ENCODE measurements at places on chromosomes 3 and 15.
A peak's percentile ranks its signal among the peaks of the same experiment; 100 is the strongest.

GRCh38 chr3:21839592-21839991 lies 88.6 kb upstream of the ZNF385D start:
- no peak for DNase-seq

DNA sequence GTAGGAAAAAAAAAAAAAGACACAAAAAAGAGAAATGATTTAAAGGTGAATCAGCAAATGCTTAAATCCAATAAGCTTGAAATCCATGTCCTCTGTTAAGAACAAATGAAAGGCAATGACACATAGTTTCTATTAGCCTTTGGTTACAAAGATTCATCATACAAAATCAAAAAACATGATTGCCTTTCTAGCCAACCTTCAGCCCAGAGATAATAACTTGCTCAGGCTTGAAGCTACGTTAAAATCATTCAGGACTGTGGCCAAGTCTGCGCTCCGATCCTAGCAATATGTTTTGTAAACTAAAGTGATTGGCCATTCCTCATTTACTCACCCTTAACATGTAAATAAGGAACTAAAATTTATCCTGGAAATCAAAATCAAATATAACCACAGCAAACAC lies 556.7 kb downstream of the FGF12 start:
- no peak for DNase-seq

- DNase-seq: no peak
These were observed 70.9 kb downstream of the GMPS start for GRCh38 chr3:155941354-155941753.

DNA sequence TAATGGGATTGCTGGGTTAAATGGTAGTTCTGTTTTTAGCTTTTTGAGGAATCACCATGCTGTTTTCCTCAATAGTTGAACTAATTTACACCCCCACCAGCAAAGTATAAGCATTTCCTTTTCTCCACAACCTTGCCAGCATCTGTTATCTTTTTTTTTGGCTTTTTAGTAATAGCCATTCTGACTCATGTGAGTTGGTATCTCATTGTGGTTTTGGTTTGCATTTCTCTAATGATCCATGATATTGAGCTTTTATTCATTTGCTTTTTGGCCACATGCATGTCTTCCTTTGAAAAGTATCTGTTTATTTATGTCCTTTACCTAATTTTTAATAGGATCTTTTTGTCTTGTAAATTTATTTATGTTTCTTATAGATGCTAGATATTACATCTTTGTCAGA lies 288.2 kb downstream of the EPHA6 start:
- no peak for DNase-seq

- DNase-seq: peak; percentile 74
These were observed 99.2 kb upstream of the TRPM1 start for GRCh38 chr15:31200735-31201151.

DNA sequence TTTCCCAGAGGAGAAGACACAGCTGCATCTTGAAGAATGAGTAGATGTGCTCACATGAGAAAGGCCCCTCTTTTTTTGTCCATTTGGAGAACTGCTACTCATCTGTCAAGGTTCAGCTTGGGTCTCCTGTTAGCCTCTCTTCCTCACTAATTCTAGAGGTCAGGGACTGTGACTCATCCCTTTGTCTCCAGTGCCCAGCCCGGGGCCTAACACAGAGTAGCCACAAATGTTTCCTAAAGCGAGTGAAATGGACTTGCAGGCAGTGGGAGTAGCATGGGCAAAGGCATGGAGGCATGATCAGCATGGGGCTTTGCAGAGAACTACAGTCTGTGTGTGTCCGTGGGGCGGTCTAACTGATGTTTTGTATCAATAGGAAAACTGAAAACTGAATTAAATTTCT lies 33.9 kb upstream of the MRPS22 start:
- no peak for DNase-seq

GRCh38 chr15:27989838-27990237 lies 109.3 kb downstream of the OCA2 start:
- DNase-seq: no peak

- no peak for DNase-seq
These were observed 122.7 kb upstream of the MNS1 start for GRCh38 chr15:56587686-56588085.

GRCh38 chr15:85104584-85104983 lies 122.9 kb downstream of the PDE8A start:
- DNase-seq: no peak

- no peak for DNase-seq
These were observed 4.0 kb downstream of the DIPK2A start for GRCh38 chr3:143975554-143976152.

DNA sequence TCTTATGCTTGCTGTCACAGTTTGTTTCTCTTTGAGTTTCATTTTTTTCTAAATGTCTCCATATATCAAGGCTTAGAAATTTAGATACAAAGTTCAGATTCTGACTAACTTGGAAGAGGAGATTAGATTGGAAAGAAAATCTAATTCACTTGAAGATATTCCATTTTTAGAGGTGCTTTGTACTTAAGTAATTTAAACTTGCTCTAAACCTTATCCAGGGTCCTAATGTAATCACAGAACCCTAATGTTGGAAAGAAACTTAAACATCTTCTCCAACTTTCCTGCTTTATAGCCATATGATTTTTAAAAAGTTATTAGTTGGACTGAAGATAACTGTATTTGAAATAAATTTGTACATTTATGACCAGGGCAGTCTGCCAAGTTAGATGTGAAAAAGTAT lies 81.1 kb upstream of the ARHGEF3 start:
- DNase-seq: no peak

- DNase-seq: no peak
These were observed 303.6 kb downstream of the LSAMP start for GRCh38 chr3:116141724-116142123.

DNA sequence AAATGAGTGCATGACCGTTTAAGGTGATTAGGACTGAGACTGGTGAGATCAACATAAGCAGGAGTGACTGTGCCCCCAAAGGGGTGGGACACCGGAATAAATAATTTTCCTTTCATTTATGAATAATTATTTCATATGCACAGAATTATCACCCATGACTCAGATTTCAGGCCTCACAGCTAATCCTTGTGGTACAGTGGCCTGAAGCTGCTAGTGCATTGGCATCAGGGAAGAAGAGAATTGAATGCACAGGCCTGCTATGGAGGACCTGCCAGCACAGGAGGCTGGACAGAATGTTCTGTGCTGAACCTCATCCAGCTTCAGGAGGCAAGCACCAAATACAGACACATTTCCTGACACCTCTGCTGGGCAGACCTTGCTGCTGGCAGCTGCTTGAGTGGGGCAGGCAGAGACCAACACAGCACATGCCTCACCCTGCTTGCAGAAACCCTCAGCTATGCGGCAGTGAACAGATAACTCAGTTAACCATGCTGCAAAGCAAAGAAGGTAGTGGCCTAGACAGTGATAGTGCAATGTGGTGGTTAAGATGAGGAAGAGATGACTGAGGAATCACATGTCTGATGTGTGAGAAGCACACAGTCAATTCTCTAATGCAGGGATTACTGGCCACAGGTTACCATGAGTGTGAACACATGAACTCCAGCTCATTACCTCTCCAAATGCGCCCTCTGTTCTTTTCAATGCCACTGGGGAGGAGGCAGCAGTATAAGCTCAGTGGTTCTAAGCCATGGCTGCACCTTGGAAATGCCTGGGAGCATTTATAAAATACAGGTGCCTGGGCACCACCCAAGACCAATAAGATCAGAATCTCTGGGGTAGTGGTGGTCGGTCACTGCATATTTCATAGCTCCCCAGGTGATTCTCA lies 68.1 kb upstream of the SCN5A start:
- DNase-seq: no peak
